Stimulated activated CD8-positive, alpha-beta memory T cell treated with anti-CD3 and anti-CD28 coated beads, Interleukin-7, amount 100 ng/mL, for 4 hours (primary cell): ENCODE measurements at places on chromosomes 5 and 9.
A peak's percentile ranks its signal among the peaks of the same experiment; 100 is the strongest.

GRCh38 chr5:10726913-10727517 lies 34.0 kb downstream of the DAP start:
- DNase-seq, result peak; percentile 13

GRCh38 chr9:69637817-69638200 lies 34.4 kb downstream of the APBA1 start:
- no peak for DNase-seq

GRCh38 chr5:52043543-52043942 lies 660.3 kb downstream of the ISL1 start:
- no peak for DNase-seq

GRCh38 chr5:36723912-36724311 lies 117.5 kb downstream of the SLC1A3 start:
- no peak for DNase-seq

- no peak for DNase-seq
Measured at GRCh38 chr9:137486141-137486490, 27.0 kb upstream of the NSMF start.

DNA sequence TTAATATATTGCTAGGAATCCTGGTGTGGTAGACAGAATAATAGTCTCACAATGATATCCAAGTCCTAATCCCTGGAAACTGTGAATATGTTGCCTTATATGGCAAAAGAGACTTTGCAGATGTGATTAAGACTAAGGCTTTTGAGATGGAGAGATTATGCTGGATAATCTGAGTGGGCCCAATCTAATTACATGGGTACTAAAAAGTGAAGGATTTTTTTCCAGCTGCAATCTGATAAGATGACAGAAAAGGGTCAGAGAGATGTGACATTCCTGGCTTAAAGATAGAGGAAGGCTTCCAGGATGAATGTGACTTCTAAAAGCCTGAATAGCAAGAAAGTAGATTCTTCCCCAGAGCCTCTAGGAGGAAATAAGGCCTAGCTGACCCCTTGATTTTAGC lies 80.7 kb upstream of the MPDZ start:
- no peak for DNase-seq

- no peak for DNase-seq
Measured at GRCh38 chr9:129851821-129852220, 16.6 kb downstream of the USP20 start.

DNA sequence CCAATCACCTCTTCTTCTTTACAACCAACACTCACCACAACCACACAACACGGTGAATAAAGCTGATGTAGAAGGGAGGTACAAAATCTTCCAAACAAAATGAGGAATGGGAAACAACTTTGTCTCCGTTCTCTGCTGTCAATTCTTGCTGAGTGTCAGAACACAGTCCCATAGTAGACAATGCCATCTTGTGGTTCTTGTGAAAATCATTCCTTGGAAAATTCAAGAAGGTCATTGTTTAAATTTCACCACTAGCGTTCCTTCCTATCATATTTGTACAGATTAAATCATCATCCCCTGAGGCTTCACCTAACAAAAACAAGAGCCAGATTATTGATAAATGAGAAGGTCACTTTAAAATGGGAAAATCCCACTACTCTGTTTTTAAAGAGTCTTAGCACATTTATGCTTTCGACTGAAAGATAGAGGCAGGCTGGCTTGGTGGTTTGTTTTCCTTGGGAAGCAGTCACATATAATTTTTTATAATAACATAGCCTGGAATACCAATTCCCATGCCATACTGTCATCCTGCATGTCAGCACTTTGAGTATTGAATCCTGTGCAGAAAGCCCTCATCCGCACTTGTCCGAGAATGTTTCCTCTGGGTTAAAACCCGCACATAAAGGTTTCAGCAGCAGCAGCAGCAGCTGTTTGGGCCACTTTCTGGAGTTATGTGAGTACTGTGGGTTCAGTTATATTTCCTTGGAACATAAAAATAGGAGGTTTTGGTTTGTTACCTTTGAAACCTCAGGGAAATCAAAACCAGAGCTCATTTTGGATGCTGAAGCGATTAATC lies 395.0 kb upstream of the SMARCA2 start:
- DNase-seq, result no peak

GRCh38 chr9:116269250-116269649 lies 115.7 kb downstream of the PAPPA start:
- no peak for DNase-seq

DNA sequence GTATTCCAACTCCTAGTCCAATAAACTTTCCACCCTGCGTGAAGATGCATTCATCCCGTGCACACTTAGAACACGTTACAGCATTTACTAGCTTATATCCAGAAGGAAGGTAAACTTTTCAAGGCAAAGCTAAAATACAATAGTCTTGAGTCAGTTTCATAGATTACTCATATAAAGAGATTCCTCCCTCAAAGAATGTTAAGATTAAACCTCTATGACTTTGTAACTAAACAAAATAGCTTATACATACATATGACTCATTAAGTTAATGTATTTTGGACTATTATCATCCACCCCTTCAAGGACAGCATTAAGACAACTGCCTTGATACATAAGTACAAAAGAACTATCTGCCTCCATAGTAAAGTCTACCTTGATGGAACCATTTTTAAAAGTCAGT lies 36.1 kb downstream of the TLE1 start:
- DNase-seq, result no peak

GRCh38 chr9:747567-747966 lies 93.9 kb upstream of the DMRT1 start:
- DNase-seq, result no peak

GRCh38 chr5:168467755-168468330 lies 18.4 kb upstream of the RARS1 start:
- no peak for DNase-seq

- DNase-seq, result no peak
Measured at GRCh38 chr9:135033487-135033886, 54.0 kb upstream of the OLFM1 start.

GRCh38 chr9:116800885-116801284 lies 113.8 kb downstream of the TRIM32 start:
- no peak for DNase-seq

DNA sequence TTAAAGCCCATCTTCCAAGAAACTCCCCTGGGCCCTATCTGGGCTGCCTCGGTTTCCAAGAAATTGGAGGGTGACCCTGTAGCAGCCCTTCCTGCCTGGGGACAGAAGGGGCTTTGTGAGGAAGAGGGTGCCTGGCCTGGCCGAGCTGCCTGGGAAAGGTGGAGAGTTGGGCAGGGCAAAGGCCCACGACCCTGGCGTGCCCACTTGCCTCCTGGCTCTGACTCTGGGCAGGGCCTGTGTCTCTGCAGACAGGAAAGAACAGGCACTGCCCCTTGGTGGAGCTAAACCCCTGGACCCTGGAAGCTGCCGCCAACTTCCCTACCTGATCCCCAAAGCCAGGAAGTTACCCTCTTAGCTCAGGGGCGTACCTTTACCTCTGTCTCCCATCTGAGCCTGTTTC lies 149.3 kb downstream of the RGS3 start:
- DNase-seq, result no peak

GRCh38 chr9:98347642-98348041 lies 92.2 kb upstream of the TBC1D2 start:
- no peak for DNase-seq

- no peak for DNase-seq
Measured at GRCh38 chr5:22779499-22779898, 73.6 kb downstream of the CDH12 start.

GRCh38 chr9:8237096-8237495 lies 437.5 kb upstream of the DMAC1 start:
- DNase-seq, result no peak
